HT1080 (cell line): ENCODE measurements at places on chromosomes 6 and 20. TPM values are rescaled to one million over a fixed set of nuclear protein-coding genes. Genes with fewer than 3 reads are reported as not detected.

Gene TP53TG5
- not detected in 2 replicates for total RNA-seq

Gene GPR6
- total RNA-seq, result not detected in 2 replicates

Gene HLA-DQB2
- total RNA-seq, result not detected in 2 replicates

Gene SYNDIG1
- total RNA-seq, result 0.67 and 1.1 TPM in 2 replicates

Gene CST7
- total RNA-seq, result 0.60 and 1.0 TPM in 2 replicates
